ENCODE measurements at places on chromosomes 4 and X. TPM values are rescaled to one million over a fixed set of nuclear protein-coding genes. Genes with fewer than 3 reads are reported as not detected.
A peak's percentile ranks its signal among the peaks of the same experiment; 100 is the strongest.

DNA sequence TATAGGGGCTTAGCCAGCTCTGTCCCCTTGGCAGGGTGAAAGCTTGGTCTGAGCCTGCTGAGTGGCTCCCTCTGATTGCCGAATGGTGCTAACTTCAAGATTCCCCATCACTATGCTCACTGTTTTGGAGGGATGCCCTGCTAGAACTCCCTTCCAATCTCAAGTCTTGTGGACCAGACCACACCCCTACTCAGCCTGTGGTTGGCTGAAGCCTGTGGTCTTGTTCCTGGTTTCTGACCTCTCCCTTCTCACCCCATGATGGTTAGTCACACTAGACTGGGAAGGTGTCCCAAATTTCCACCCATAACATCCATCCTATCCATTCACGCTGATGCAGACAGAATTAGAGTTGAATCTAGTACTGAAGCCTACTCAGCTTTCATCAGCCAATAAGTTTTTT, 184.7 kb upstream of the NDP start:
- DNase-seq, result no peak

DNA sequence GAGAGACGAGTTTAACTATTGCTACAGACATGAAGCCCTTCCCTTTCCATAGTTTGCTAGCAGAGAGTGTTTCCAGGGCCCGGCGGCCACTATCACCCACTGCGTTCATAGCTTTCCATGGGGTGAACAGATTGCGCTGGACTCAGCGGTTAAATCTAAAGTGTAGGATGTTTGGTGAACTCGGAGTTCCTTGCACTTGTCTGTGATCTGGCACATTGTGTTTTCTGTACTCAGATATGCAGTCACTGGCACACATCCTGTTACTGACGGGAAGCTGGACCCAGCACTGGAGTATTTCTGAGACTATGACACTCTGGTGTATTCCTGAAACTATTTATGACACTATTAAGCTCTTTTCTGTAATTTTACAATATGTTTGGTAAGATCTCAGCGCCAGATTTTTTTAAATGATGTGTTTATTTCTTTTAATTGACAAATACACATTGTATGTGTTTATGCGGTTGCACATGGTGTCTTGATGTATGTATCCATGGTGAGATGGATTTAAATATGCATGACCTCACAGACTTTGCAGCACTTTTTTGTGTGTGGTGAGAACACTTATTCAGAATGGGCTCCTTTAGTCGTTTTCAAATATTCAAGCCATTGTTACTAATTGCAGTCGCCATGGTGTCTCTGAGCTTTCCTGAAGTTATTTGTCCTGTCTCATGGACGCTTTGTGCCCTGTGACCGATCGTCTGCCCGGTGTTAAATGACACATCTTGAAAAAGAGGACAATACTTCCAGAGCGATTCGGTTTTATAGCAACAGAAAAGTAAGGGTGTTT, 14.1 kb downstream of the CD99 start:
- no peak for DNase-seq

The POU3F4 gene
- total RNA-seq, result not detected

DNA sequence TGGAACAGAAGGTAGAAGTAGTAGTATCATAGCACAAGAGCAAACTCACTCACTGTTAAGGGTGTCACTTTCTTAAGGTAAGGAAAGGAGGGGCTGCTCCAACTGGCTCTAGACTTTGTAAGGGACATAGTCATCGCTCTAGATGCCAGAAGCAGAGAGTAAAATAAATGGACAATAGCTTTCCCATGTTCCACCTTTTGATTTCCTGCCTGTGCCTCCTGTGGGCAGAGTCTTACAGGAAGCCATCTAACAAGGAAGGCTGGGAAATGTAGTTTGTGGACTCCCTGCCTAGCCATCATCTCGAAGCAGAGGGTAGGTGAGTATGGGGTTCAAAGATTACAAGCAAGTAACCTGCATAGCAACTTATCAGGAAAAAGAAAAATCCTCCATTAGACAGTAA, 1.7 kb upstream of the METTL14 start:
- peak; percentile 49 for DNase-seq

The TRAM1L1 gene
- 0.36 TPM for total RNA-seq

The EDA2R gene
- 9.3 TPM for total RNA-seq

The TEX13D gene
- total RNA-seq, result not detected

GRCh38 chrX:87583679-87584078, 66.1 kb downstream of the KLHL4 start:
- DNase-seq, result peak; percentile 3

The FAM9C gene
- total RNA-seq, result not detected

The NPY5R gene
- total RNA-seq, result not detected

GRCh38 chr4:161188578-161188977, 975.2 kb downstream of the FSTL5 start:
- DNase-seq, result no peak

- DNase-seq, result no peak
Observed at GRCh38 chr4:87966095-87966496, 9.4 kb upstream of the SPP1 start.

- peak; percentile 39 for DNase-seq
Observed at GRCh38 chrX:10983526-10983925, 127.6 kb upstream of the HCCS start.

DNA sequence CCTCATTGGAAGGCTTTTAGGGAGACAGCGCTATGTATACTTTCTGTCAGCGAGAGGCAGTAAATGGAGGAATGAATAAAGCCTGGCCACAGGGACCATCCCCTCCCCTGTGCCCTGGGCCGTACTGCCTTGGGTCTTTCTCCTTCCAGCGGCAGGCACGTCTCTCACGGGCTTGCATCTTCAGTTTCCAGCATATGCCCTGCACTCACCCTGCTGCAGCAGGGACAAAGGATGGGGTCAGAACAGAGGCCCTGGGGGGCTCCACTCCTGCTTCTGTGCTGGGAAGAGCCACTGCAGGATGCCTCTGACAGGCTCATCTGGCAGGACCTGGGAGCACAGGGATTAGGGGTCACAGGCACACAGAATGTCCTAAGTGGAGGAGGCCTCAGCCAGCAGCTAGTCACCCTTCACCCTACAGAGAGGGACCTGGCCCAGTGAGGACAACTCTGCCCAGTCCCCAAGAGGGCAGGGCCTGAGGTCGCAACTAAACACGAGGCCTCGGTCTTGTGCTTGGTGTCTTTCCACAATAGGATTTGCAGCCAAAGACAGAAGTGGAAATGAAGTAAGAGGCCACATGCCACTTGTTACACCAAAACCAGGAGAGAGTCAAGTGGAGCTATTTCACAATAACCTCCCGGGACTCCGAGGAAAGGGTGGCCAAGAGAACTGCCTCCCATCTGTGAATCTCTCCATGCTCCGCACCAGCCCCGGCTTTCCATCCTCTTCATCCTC, 150.8 kb downstream of the AFAP1 start:
- no peak for DNase-seq

DNA sequence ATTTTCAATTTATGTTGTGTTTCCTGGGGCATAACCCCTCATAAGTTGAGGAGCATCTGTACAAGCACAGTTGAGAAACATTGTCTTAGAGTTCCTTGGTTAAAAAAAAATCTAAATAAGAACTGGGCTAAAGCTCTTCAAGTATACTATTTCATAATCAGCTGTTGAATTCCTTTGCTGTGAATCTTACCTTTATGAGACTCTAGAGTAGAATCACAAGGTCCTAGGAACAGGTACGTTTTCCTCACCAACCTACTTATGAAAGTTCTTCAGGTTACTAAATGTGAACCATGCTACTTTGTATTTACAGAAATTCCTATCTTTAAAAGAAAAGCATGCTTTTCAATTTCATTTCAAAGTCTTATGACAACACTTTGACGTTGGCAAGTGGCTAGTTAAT, 20.9 kb upstream of the SOD3 start:
- DNase-seq, result no peak

DNA sequence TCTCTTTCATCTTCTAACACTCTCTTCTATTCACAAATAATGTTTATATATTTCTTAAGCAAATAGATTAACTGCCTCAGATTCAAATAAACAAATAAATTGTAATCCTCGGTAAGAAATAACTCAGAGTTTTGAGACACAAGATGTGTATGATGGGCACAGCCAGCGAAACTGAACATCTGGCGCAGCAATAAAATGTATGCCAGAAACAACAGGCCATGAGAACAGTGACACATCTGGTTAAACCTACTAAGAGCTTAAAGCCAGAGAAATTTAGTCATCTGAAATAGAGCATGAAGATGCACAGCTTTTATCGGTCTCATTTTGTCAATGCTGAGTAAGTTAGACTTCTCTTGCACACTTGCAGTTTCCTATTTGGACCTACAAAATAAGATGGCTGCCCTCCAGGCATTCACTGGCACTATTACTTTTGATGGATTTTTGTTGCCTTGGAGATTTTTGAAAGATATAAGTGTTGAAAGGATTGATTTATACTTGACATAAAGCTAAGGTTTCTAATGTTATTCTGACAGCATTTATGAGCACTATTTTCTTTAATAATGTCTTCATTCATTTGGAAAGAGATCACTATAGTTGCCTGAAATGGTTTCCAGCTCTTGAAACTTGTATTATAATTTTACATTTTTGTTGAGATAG, 1444.0 kb downstream of the PCDH18 start:
- no peak for DNase-seq

The HS3ST1 gene
- total RNA-seq, result not detected

DNA sequence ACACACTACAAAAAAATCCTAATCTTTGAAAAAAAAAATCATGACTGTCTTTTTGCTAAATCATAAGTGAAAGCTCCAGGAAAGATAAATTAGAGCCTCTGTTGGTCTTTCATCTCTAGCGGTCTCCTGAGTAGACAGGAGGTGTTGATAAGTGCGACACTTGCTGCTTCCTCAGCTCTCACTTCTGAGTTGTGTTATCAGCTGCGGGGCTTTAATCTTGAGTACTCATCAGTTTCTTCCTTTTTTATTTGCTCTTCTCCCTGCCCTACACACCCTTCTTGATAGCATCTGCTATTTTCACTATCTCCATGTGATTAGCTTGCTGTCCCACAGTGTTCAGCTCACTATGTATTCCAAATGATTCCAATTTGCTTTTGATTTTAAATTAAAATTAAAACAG, 1449.2 kb downstream of the C4orf33 start:
- DNase-seq, result no peak

- no peak for DNase-seq
Observed at GRCh38 chr4:164212134-164212533, 541.8 kb upstream of the SMIM31 start.

The MAGEC3 gene
- total RNA-seq, result not detected

GRCh38 chr4:89048906-89049601, 7.9 kb downstream of the FAM13A start:
- DNase-seq, result no peak

- no peak for DNase-seq
Observed at GRCh38 chr4:14967982-14968381, 34.3 kb upstream of the CPEB2 start.

The TRIML2 gene
- not detected for total RNA-seq

The AMBN gene
- not detected for total RNA-seq

The MRFAP1 gene
- total RNA-seq, result 254 TPM

DNA sequence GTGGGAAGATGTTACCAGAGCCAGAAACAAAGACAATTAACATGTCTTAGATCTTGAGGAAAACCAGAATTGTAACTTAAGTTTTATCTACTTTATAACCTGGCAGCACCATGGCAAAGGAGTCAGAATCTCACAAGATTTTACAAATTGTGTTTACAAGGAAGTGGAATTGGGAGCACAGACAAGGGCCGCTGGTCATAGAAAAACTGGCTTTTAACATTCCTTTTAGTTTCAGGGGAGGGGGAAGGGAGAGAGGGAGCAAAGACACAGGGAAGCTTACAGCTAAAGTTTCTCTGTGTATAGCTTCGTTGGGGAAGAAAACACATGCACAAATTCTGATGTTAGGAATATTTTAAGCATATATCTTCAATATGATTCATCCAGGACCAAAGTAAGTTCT, 10.3 kb upstream of the UGT2B11 start:
- no peak for DNase-seq

GRCh38 chr4:121062521-121062920, 9.8 kb downstream of the NDNF start:
- no peak for DNase-seq

DNA sequence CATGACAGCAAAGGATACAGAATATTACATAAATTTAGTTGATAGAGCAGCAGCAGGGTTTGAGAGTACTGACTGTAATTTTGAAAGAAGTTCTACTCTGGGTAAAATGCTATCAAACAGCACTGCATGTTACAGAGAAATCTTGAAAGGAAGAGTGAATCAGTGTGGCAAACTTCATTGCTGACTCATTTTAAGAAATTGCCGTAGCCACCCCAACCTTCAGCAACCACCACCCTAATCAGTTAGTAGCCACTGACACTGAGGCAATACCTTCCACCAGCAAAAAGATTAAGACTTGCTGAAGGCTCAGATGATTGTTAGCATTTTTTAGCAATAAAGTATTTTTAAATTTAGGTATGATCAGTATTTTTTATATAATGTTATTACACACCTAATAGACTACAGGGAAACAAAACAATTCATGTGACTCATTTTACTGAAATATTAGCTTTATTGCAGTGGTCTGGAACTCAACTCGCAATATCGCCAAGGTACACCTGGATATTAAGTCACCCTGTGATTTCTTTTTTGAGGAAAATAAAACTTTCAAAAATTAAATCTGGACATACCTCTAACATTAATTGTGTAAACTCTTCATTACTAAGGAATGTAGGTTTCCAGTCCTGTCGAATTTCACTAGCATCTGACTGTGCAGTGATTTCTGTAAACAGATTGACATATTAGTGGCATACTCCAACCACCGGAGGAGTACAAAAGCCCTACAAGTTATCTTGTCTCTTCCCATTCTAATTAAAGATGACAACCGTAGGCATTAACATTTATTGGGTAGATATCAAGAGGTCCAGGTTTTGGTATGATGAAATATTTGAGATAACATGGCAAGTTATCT, 71.1 kb downstream of the CLOCK start:
- no peak for DNase-seq

DNA sequence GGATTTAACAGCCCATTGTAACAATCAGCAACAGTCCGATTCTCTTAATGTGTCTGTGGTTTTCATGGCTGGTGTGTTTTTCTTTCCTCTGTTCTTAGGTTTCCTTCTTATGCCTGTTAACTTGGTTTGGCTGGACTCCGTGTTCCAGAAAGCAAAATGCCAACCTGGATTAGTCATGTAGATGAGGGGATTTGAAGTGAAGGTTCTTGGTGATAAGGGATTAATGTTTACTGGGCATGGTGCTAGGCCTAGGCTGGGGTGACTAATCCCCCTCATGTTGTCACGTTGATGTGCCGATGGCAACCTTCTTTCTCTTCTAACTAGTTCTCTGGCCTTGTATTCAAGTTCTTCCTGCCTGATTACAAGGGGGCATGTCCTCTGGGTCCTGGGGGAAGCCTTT, 85.9 kb downstream of the REPS2 start:
- DNase-seq, result no peak

GRCh38 chr4:185293202-185293601, 83.8 kb downstream of the SNX25 start:
- no peak for DNase-seq
